ENCODE measurements at places on chromosomes 7 and 10. TPM values are rescaled to one million over a fixed set of nuclear protein-coding genes. Genes with fewer than 3 reads are reported as not detected.

- DNase-seq = no peak
These were observed 6.1 kb upstream of the FGL2 start for GRCh38 chr7:77205706-77206105.

- peak; percentile 96 for DNase-seq
These were observed at the start of gene PCLO for GRCh38 chr7:83162402-83163256. TSS of gene PCLO (minus strand) at chr7:83162884. CDS start at chr7:83162592, 292 bp downstream.

GRCh38 chr10:101346177-101346576 is 7.8 kb upstream of the BTRC start:
- DNase-seq = no peak

Gene PLPP4
- total RNA-seq = not detected

Gene HPS6
- total RNA-seq = 20.6 TPM

Gene SHH
- total RNA-seq = 0.37 TPM
